ENCODE measurements at places on chromosomes 6 and 20.

- DNase-seq: no peak
Observed at GRCh38 chr6:135306740-135307420, 125.8 kb downstream of the MYB start.

- DNase-seq: no peak
Observed at GRCh38 chr6:34984416-34984815, 95.4 kb downstream of the ANKS1A start.

- no peak for DNase-seq
Observed at GRCh38 chr20:60294632-60295031, 336.4 kb downstream of the CDH26 start.

DNA sequence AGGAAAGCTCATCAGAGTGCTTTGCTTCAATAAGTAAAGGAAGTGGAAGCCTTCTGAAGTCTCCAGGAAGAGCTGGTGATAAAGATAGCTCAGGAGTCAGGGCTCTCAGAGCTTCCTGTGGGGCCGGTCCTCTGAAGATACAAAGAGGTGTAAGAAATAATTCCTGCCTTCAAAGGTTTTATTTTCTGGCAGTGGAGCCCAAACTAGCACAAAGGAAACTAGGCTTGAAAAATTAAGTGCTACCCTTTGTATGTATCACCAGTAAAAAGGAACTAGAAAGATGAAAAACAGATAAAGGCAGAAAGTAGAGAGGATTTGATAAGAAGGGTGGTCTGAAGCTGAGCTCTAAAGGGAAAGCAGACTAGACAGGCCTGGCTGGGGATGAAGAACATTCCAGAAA is 204.1 kb upstream of the SASH1 start:
- DNase-seq: no peak

DNA sequence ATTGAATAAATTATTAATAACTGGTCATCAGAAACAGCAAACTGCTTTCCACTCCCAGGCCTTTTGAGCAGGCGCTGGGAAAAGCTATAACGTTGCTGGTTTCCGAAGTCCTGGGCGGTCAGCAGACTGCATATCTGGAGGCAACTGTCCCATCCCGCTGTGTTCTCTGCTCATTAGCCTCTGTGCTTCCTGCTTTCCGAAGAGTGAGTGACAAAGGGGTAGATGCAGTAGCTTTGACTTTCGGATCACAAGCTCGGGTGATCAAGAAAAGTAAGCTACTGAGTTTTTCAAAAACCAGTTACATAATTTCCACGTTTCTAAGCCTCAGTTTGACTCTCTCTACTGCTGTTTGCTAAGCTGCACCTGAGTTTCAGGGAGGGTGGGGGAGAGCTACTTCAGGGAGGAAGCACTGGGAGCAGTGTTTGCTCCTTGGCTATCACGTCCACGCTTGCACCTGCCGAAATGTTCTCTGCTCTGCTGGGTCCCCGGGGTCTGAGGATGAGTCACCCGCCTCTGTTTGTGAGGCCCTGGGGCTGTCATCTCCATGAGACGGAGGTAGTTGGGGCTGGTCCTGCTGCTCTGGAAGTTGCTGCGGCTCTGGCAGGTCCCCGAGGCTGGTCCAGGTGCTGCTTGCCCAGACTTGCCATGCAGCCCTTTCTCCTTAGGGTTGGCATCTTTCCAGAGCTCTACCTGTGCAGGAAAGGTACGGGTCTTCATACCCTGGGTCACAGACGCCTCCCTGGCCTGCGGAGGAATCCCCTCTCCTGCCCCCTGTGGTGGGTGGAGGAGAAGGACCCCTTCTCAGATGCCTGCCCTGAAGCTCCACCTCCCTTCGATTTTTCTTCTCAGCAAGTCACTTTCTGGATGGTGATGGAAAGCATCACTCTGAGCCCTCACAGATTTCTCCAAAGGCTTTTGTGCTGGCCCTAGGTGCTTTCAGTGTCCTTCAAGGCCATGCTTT is 220.0 kb downstream of the QKI start:
- no peak for DNase-seq

DNA sequence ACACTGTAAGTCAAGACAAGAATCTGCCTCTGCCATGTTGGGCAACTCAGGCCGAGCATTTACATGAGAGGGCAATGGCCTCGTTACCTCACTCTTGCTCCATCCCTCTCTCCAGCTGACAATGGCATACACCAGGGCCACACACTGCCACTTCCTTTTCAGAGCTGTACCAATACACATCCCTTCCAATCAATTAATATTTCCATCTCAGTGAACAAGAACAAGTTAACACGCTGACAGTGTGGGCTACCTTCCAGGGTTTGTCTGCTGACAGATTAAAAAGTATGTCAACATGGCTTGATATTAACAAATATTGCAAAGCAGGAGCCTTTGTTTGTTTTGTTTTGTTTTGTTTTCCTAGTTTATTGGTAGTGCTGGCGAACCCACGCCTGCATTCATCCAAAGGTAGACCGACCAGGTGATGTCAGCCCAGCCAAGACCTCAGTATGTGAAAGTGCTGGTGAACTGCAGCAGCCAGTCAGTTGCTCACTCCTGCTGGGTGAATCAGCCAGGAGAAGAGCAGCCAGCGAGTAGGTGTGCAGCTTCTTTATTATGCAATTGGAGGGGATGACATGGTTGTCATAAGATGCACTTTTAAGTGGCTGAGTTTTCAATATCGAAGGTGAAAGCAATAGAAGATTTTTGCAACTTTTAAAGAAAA is 487.3 kb upstream of the JARID2 start:
- DNase-seq: no peak

DNA sequence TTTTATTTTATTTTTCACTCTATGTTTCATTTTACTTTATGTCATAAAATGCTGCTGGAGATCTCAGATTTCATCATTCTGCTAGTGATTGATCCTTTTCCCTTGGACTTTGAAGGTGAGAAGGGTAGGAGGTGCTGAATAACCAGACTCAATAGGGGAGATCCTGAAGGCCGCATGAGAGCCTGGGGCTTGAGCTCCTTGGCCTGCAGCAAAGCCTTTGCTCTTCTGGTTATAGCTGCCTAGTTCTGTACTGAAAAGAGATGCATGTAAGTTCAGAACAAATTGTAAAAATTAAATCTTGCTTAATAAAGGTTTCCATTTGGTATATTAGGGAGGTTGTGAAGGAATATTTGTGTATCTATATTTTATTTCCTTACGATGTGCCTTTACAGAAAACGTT is 430.2 kb downstream of the QKI start:
- DNase-seq: no peak

DNA sequence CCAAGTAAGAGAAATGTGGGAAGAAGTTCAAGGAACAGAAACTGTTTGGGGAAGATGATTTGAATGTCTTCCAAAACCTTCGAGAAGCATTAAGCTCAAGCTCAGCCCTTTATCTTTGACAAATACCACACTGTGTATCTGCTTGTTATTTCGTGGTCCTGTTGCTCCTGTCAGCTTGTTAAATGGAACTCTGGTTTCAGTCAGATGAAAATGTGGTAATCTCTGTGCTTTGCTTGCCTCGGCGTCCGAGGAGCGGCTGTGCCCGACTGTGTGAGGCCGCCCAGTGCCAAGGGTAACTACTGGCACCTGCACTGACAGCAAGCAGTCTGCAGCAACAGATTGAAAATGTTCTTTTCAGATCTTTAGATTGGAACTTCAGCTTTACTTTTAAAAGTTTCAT is 577.9 kb upstream of the FLRT3 start:
- DNase-seq: no peak

DNA sequence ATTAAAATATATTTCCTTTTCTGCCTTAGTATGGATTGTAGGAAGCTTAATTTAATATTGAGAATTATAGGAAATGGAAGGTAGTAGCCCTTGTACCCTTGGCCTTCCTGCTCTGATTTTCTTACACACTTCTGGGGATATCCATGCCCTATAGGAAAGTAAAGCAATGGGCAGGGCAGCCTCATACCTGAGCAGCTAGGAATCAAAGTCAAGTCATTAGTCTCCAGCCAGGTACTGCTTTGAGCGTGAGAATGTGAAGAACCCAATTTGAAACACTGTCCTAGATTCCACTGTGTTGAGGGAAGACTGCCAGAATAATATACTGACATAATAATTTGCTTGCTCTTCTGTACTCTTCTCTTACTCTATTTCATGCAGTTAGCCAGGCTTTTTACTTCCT is 51.0 kb upstream of the L3MBTL3 start:
- DNase-seq: no peak

DNA sequence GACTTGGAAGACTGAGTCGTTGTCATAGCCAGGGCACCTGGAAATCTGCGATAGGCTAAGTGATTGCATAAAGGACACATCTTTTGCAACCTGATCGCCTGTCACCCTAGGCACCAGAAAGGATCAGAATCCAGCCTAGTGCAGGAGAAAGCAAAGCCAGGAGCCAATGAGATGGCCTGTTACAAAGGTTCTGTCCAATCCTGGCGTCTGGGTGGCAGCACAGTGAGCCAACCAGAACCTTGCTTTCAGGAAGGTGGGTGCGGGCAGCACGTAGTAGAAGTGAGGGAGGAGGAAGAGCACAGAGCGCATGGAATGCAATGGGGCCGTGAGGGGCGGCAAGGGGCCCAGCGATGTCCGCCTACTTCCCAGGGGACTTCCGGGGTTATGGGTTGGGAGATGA is 120.4 kb upstream of the GGTLC1 start:
- DNase-seq: no peak

DNA sequence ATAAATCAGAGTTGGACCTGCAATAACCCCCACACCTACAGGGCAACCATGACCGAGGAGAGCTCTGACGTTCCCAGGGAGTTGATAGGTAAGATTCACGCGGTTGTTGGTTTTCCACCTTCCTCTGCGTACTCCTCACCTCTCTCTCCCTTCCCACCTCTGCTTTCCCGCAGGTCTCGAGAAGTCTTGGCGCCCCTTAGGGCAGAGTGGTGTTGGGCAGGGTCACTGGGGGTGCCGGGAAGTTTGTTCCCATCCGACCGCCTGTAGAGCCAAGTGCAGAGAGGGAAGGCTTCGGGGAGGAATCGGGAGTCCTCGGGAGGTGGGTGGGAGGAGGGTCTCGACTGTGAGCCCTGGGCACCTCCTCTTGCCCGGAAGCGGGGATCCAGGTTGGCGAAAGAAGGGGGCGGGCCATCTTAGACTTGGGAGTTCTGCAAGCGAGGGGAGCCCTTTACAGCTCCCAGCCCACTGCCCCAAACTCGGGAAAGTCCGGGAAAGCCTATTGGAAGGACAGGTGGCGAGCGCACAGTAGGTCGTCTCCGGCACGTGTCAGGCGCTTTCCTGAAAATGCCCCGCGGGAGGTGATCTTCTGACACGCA is 672 bp downstream of the CARMIL1 start:
- DNase-seq: no peak

DNA sequence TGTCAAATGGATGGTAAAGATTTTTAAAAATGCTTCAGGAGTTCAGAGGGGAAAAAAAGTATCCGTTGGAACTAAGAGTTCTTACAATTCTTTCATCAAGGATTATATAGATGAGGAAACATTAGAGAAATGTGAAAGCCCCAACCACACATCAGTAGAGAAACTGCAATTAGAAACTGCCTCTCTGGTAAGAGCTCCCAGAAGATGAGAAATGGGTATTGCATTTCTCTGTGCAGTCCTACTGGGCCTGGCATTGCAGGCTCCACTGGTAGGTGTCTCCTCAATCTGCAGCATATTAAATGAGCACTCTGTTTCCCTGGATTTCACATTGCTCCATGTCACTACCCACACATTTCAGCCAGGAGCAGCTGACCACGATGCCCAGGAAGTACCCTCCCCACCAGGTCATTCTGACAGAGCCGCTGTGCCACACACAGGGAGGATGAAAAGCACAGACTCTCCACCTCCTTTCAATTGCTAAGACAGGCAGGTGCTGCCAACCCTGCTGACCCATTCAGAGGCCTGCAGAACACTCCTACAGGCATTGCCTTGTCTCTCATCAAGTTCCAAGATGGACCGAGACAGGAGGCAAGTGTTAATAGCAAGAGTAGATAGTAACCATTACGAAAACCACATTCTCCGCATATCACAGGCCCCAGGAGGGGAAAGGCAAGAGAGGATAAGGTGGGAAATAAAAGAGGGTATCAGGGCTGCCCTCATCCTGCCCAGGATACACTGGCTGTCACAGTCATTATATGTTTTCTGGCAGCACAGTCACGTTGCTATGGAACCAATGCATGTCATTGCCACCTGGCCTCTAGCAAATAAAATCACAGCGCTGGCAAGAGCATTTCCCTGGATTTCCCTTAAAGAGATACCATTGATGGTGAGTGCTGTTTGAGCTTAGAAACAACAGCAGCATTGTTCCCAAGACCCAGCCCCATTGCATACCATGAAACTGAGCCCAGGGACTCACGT is 241.7 kb downstream of the ATXN1 start:
- no peak for DNase-seq

- DNase-seq: no peak
Observed at GRCh38 chr20:47684306-47685080, 100.8 kb downstream of the SULF2 start.

- no peak for DNase-seq
Observed at GRCh38 chr6:38773338-38773737, 58.2 kb downstream of the DNAH8 start.

- DNase-seq: no peak
Observed at GRCh38 chr6:168517742-168518347, 76.9 kb downstream of the SMOC2 start.

DNA sequence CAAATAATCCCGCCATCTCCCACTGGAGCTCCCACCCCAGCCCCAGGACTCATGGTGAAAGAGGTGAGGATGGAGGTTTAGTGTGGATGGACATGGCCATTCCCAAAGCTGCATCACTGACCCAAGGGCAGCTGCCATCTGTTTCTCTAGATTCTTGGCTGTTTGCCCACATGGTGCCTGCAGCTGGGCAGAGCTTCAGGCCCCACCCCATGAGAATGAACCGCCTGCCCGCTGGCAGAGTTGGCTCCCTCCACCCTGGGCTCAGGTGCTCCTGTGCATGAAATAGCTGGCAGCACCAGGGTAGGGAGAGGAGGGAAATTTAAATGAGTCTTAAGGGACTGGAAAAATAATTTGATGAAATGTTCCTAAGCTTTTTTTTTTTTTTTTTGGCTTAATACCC is 17.4 kb downstream of the SCML4 start:
- no peak for DNase-seq

DNA sequence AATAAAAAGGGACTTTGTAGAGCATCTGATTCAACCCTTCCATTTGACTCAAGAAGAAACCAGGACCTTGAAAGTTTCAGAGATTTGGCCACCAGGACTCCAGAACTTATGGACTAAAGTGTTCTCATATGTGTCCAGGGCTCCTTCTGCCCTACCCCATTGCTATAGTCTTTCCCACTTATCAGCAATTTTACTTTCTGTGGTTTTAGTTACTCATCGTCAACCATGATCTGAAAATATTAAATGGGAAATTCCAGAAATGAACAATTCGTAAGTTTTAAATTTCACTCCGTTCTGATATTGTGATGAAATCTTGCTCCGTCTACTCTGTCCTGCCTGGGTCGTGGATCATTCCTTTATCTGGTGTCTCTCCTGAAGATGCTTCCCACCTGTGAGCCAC is 259.8 kb downstream of the PHACTR1 start:
- no peak for DNase-seq

GRCh38 chr6:82270881-82271635 is 23.5 kb upstream of the IBTK start:
- no peak for DNase-seq

GRCh38 chr6:138656364-138657064 is 117.1 kb upstream of the CCDC28A start:
- DNase-seq: no peak

GRCh38 chr20:32888636-32889035 is 29.9 kb downstream of the EFCAB8 start:
- DNase-seq: no peak

Data from activated T-cell treated with anti-CD3 and anti-CD28 coated beads for 48 hours (primary cell).